ENCODE measurements at places on chromosomes 13 and 19. TPM values are rescaled to one million over a fixed set of nuclear protein-coding genes. Genes with fewer than 3 reads are reported as not detected.

The ZNF728 gene
- total RNA-seq, result 0.67 TPM

The FGF9 gene
- total RNA-seq, result not detected

The PEX11G gene
- total RNA-seq, result 2.1 TPM

The KLF1 gene
- 144 TPM for total RNA-seq

The PDX1 gene
- not detected for total RNA-seq

The SKA3 gene
- total RNA-seq, result 35.9 TPM

The MARK4 gene
- total RNA-seq, result 29.4 TPM

The DHDH gene
- 1.6 TPM for total RNA-seq

The PSG7 gene
- not detected for total RNA-seq

The GARIN5A gene
- 0.82 TPM for total RNA-seq

The SIGLEC8 gene
- total RNA-seq, result 0.49 TPM

The ZNF845 gene
- total RNA-seq, result 6.7 TPM

The IZUMO4 gene
- total RNA-seq, result 1.6 TPM

The PSPN gene
- total RNA-seq, result 1.1 TPM

The SPACA6 gene
- total RNA-seq, result 14.2 TPM

The TMEM238 gene
- total RNA-seq, result 5.1 TPM

The LHB gene
- total RNA-seq, result not detected

The AP1M2 gene
- total RNA-seq, result 0.33 TPM

The ATP4A gene
- not detected for total RNA-seq

The PVR gene
- total RNA-seq, result 13.3 TPM

The KIR2DL4 gene
- not detected for total RNA-seq

The SELENOV gene
- 0.09 TPM for total RNA-seq

The FPR3 gene
- 0.13 TPM for total RNA-seq

The ZNF345 gene
- total RNA-seq, result 1.6 TPM

The KBTBD6 gene
- total RNA-seq, result 3.8 TPM

The CCNE1 gene
- 31.8 TPM for total RNA-seq

The ZNF726 gene
- 11.6 TPM for total RNA-seq

The HPN gene
- 0.20 TPM for total RNA-seq

The C3 gene
- 10.6 TPM for total RNA-seq

The ADAMTSL5 gene
- 11.6 TPM for total RNA-seq

The CFAP97D2 gene
- not detected for total RNA-seq

The FBXO27 gene
- total RNA-seq, result 8.9 TPM

The ZNF253 gene
- 8.0 TPM for total RNA-seq

The FGF22 gene
- total RNA-seq, result 0.58 TPM

The CEACAM4 gene
- not detected for total RNA-seq

The LILRB1 gene
- total RNA-seq, result not detected

The ZFP30 gene
- total RNA-seq, result 6.4 TPM

The OR10H1 gene
- total RNA-seq, result not detected

The GRIN2D gene
- 24.7 TPM for total RNA-seq

The ANGPTL8 gene
- not detected for total RNA-seq

The ZNF681 gene
- total RNA-seq, result 5.1 TPM

The ZNF536 gene
- total RNA-seq, result not detected

The ACTN4 gene
- 362 TPM for total RNA-seq

The ZBTB32 gene
- not detected for total RNA-seq

The IGSF23 gene
- not detected for total RNA-seq

The DIRAS1 gene
- 12.0 TPM for total RNA-seq

The NLRP4 gene
- total RNA-seq, result not detected

Data from K562 (cell line).